Effector CD4-positive, alpha-beta T cell (primary cell): ENCODE measurements at places on chromosomes 12 and 14.
A peak's percentile ranks its signal among the peaks of the same experiment; 100 is the strongest.

GRCh38 chr12:80268924-80269749 is 169.8 kb downstream of the OTOGL start:
- no peak for DNase-seq

DNA sequence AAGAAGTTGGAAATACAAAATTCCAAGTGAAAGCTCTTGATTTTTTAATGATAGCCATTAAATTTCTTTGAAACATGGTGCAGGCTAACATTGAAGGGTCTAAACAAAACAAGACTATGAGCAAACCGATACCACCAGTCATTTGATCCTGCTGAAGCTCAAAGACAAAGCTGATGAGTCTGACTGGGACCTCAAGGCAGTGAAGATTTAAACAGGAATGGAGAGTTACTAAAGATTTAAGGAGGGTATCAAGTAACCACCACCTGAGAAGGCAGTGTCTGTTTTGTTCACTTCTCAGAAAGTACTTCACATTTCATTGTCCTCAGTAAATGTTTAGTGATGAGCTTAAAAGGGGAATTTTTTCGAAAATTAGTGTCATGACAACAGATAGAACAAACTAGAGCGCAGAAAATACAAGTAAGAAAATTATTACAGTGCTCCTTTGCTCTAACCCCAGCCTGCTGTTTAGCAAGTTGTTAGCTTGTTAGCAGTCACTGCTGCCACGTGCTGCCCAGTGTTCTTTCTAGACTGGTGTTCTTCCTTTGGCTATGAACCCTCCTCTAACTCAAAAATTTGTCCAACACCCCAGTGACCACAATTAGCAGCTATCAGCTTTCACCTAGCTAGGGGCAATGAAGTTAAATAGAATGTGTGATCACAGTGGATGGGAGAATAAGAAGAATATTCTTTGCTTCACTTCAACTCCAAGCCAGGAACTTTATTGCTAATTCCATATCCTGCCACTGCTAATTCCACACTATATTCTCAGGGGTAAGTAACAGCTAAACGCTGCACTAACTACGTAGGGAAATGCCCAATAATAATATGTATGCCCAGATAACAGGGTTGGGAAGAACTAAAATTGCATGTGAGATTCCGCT is 41.1 kb downstream of the YAF2 start:
- no peak for DNase-seq

DNA sequence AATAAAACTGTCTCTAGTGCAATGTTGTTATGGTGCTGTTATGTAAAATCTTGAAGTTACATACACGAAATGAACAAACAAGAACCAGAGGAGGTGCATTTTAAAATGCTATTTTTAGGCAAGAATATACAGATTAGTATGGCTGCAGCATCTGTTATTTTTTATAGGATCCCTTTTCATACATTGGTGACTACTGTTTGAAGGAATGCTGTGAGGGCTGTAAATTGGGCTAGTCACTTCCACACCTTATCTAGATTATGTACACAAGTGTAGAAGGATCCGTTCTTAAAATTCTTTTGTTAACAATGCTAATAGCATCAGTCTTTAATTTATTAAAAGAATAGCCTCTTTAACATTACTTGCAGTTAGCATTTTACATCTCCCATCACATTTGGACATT is 284.3 kb upstream of the MDGA2 start:
- no peak for DNase-seq

- DNase-seq: no peak
Measured at GRCh38 chr12:60501124-60501729, 905.4 kb downstream of the SLC16A7 start.

- DNase-seq: no peak
Measured at GRCh38 chr12:55044135-55044534, 24.4 kb downstream of the NEUROD4 start.

- DNase-seq: no peak
Measured at GRCh38 chr12:113747017-113747416, 219.1 kb downstream of the RBM19 start.

DNA sequence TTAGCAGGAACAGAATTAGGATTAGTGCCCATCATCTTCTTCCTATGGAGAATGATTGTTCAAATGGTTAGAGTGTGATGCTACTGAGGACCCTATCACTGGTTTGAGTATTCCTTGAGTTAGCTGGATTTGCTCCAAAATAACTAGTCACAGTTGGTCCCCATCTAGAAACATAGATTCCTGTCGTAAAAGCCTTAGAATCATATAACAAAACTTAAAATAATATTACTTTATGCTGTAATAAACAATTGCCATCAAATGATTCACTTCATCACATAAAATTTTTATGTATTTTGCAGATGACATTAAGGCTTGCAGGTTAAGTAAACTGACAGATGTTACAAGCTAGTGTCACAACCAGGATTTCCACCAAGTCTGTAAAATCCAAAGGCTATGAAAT is 209.8 kb downstream of the CCER1 start:
- no peak for DNase-seq

GRCh38 chr12:73301530-73301929 is 1029.4 kb downstream of the TRHDE start:
- DNase-seq: no peak

DNA sequence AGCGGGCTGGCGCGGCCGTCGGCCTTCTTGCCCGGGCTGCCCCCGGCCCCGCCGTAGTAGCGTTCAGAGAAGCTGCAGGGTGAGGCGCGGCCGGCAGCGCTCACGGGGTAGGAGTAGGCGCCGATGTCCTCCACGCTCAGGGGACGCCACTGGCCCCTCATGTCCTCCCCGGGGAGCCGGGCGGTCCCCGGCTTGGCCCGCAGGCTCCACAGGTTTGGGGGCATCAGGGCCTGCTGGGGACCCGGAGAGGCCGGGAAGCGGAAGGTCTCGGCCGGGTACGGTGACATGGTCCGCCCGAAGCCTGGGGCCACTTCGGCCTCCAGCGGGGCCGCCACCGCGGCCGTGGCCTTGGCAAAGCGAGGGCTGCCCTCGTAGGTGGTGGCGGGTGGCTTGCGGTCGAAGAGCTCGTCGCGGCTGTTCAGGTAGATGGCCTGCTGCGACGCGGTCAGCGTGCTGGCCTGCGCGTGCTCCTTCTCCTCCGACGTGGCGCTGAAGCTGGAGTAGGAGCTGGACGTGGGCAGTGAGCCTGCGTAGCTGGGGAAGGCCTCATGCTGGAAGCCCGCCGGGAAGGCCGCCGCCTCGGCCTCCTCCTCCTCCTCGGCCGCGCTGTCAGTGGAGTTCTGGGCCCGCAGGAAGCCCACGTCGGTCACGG is 48.7 kb downstream of the BEGAIN start:
- no peak for DNase-seq

- no peak for DNase-seq
Measured at GRCh38 chr12:131994589-131994988, 44.8 kb downstream of the EP400 start.

DNA sequence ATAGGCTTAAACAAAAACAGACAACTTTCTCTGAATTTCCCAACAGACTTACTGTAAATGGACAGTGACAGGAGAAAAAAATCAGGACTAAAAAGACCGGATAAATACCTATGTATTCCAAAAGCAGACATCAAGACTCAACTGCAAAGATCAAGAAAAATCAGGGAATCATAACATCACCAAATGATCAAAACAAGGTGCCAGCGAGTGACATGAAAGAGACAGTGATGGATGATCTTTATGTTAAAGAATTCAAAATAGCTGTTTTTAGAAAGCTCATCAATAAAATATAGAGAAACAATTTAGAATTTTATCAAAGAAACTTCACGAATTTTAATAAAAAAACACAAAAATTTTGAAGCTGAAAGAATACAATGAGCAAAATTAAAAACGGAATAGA is 952.5 kb upstream of the ATXN7L3B start:
- no peak for DNase-seq

GRCh38 chr14:74840603-74841030 is 35.3 kb downstream of the PROX2 start:
- no peak for DNase-seq

DNA sequence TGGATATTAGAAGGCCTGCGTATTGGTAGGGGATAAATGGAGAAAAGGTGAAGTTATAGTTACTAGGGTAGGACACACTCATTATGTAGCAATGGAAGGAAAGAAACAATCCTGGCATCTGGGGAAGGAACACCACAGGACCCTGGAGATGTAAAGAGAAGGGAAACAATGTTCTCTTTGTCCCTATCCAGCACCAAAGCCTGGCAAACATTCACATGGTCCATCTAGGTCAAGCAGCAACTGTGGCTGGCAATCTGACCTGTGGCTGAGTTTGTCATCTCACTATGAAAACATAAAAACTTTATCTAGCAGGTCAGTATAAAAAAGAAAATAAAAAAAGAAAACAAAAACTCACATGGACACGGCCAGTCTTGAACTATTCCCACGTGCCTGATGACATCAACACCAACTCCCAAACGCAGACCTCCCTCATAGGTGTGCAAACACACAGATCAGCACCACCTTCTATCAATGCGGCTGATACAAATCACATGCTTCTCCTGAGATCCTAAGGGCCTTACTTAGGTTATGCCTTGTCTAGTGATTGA is 2.6 kb downstream of the POMT2 start:
- no peak for DNase-seq

GRCh38 chr14:101005447-101005846 is 101.9 kb upstream of the RTL1 start:
- no peak for DNase-seq

- DNase-seq: no peak
Measured at GRCh38 chr14:68807148-68807600, 14.3 kb upstream of the ZFP36L1 start.

- DNase-seq: peak; percentile 90
Measured at GRCh38 chr14:105065280-105066228, at the start of gene GPR132. Gene GPR132 (minus strand): TSS chr14:105065430. CDS start chr14:105055420, 10,010 bp downstream.

- no peak for DNase-seq
Measured at GRCh38 chr12:10243818-10244520, 31.3 kb downstream of the GABARAPL1 start.
